Esophagus muscularis mucosa (tissue), 4 donors: ENCODE measurements at places on chromosomes 2 and 18. TPM values are rescaled to one million over a fixed set of nuclear protein-coding genes. Genes with fewer than 3 reads are reported as not detected.

GRCh38 chr18:70411876-70412435, 123.1 kb downstream of the SOCS6 start:
- no peak for DNase-seq

DNA sequence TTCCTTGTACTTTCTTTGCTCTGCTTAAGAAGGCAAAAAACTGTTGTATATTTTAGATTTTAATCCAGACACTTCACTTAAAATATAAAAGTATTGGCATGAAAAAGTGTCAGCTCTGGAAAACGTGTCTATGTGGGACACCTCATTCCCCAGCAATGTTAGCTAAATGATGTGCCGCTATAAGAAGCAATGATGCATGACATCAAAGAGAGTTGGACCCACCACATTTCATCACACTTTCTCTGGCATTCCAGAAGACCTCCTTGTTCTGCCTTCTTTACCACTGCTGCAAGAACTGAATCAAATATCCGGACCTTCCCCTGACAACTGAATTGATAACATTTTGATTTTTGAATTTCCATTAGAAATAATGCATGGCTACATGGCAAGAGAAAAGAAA, 242.4 kb upstream of the TANK start:
- no peak for DNase-seq

- no peak for DNase-seq
Measured at GRCh38 chr18:44465381-44465841, 215.3 kb upstream of the SETBP1 start.

DNA sequence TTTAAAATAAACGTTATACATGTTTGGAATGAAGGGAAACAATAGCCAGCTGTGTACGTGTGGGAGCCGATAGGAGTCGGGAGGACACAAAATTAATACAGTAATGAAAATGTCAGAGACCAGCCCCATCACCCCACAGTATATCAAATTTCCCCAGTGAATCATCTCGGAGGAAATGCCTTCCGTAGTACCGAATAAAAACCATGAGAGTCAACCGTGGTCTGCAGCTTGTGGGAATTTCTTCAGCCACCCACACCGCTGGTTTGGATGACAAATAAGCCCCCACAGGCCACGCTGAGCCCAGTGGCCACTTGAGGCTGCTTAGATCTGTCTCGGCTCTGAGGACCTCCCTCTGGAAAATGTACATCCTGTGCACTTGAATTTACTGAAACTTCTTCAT, 133.7 kb downstream of the COL6A3 start:
- DNase-seq, result no peak

DNA sequence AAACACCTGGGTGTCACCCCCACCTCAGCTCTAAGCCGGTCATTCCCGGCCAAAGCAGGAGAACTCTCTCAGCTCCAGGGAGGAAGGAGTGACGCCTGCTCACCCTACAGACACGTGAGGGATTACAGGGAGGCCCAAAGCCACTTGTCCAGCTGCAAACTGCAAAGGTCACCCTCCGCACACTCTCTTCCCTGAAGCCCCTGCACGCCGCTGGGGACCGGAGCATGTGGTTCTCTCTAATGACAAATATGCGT, 108.0 kb upstream of the ID2 start:
- no peak for DNase-seq

- no peak for DNase-seq
Measured at GRCh38 chr18:23682472-23682871, 6.8 kb upstream of the LAMA3 start.

GRCh38 chr2:55232863-55233657, 572 bp downstream of the RPS27A start:
- no peak for DNase-seq

DNA sequence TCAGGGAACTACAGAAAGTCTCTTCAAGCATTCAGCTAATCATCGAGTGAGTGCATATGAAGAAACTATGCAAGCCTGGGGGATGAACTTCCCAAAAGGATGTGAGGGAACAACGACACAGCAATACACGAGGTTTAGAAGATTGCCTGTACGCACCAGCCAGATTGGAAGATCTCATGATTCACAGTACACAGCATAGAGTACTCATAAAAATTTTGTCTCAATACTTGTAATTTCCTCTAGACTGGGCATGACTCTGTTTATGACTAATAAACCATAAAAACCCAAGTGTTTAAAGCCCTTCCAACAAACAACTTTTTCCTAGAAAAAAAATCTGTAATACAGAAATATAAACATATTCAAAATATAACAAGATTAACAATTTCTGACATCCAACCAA, 279.7 kb downstream of the KCNJ3 start:
- DNase-seq, result no peak

DAW1 gene
- not detected for total RNA-seq

CACNB4 gene
- total RNA-seq, result 2.5 TPM

CAPN14 gene
- total RNA-seq, result 0.42 TPM
